Hematopoietic multipotent progenitor cell treated with erythropoietin and hydrocortisone succinate and interleukin-3 and kit ligand, for 15 days (in vitro differentiated cells): ENCODE measurements at places on chromosomes 5 and 9.

GRCh38 chr9:131048332-131048731 is 39.4 kb downstream of the LAMC3 start:
- no peak for DNase-seq

DNA sequence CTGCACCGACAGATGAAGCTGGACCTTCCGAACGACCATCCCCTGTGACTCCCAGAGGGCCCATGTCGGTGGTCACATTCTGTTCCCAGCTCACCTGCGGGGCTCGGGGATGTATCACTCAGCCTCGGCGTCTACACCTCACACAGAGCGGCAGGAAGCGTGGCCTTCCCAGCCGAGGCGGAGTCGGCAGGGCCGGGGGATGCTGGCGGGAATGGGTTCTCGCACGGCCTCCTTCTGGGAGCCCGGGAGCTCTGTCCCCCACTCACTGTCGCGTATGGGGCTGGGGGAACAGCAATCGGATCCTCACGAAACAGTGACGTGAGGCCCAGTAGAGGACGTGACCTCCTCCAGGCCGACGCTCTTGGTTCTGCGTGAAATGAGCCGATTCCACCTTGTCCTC is 20.4 kb downstream of the NACC2 start:
- no peak for DNase-seq

GRCh38 chr5:133106761-133107572 is 55.2 kb downstream of the HSPA4 start:
- no peak for DNase-seq

DNA sequence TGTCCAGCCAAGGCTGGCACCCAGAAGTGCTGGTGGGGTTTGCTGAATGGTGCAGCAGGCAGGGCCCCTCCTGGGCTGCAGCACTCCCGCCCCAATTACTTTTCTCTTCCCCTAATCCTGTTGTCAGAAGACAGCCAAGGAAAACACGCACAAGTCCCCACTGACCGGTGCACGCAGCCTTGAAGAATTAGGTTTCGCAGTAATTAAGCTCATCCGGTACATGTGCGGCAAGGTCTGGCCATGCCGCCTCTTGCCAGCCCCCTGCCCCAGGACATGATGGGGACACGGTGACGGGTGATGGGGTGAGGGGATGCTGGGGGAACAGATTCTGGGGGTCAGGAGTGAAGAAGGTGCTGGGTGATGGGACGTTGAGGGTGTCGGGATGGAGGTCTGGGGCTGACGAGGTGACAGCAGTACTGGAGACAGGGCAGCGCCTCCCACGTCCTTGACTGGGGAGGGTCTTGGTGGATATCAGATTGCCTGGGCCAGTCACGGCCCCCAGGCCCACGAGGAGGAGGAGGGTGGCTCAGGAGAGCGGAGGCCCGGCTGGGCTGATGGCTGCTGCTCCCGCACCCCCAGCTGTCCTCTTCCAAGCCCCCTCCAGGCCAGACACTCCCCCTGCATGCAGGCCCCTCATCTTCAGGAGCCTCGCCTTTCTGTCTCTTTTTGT is 34.9 kb downstream of the BARX1 start:
- no peak for DNase-seq

GRCh38 chr5:4740156-4740555 is 400.0 kb upstream of the ADAMTS16 start:
- DNase-seq = no peak

GRCh38 chr9:116179568-116179967 is 26.0 kb downstream of the PAPPA start:
- DNase-seq = no peak

DNA sequence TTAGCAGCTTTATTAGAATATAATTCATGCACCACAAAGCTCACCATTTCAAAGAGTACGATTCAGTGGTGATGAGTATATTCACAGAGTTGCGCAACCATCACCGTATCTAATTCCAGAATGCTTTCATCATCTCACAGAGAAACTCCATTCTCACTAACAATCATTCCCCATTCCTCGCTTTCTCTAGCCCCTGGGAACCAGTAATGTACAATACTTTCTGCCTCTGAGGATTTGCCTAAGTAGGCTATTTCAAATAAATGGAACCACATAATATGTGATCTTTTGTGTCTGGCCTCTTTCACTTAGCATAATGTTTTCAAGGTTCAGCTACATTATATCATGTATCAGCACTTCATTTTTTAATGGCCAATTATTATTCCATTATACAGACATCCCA is 145.1 kb upstream of the ADAMTS16 start:
- DNase-seq = no peak

DNA sequence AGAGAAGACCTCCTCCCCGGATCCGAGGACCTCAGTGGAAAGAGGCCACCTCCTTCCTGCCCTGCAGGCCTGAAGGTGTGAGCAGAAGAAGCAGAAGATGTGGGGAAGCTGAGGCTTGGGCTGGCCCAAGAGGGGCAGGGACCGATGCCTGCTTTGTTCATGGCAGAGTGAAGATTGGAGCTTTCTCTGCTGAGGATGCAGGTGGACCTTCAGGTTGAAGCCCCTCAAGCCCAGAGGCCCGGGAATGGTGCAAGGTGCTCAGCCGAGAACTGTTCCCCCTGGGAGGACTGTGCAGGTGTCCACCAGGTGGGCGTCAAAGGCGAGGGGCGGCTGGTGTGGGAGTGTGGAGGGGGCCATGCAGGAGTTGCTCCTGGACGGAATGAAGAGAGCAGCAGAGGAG is 277.9 kb upstream of the IRX2 start:
- no peak for DNase-seq

DNA sequence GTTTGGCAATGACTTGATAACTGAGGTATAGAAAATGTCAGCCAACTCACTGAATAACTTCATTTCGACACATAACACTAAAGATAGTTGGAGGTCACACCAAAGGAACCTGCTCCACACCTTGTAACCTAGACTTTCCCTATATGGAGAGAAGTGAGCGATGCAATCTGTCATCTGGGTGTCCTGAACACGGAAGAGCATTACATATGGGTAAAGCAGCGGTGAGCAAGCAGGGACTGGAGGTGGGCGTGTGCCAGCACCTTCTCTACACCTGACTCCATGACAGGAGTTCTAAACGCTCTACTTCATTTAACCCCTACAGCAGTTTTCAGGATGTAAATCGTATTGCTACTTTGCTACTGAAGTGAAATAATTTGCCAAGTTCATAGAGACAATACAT is 152.8 kb downstream of the SLC12A2 start:
- DNase-seq = no peak

DNA sequence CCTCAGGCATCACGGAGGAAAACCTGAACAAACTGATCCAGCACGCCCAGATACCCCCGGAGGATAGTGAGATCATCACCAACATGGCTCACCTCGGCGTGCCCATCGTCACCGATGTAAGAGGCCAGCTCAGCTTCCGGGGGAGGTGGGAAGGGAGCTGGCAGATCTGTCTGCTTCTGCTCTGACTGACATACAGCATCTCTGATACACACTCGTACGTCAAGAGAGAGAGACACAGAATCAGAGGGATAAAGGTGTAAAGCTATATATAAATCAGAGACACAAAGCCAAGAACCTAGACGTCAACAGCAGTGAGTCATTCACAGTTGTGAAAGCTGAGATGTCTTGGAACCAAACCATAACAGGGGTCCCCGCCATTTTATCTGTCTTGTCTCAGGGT is 30.1 kb upstream of the CFAP157 start:
- no peak for DNase-seq

DNA sequence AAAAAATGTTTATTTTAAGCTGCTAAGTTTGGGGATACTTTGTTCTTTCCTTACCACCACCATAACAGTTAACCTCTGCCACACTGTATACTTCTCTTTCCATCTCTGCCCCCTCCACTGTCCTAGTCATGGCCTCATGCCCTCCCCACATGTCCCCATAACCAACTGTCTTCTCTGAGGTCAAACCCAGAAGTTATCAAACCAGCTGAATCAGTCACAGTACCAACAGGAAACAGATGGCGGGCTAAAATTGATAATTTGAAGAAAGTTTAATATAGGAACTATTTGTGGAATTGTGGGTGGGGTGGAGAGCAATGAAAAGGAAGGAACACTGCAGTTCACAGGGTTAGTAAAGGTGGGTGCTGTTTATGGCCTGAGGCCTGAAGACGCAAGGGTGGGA is 5.7 kb upstream of the DCTN4 start:
- no peak for DNase-seq

DNA sequence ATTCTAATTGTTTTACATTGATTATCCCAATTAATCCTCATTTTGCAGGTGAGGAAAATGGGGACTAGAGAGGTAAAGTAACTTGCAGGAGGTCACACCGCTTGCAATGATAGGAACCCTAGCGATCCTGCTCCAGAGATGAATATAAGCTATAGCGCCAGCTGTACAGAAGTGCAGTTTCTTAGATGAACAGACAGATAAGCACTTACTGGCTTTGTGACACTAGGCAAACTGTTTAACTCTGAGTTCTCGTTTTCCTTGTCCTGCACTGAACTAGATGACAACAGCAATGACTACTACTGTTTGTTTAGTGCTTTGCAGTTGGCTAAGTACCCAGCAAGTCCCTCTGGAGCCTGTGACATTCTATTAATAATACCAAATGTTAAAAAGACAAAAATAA is 11.1 kb downstream of the LHX6 start:
- no peak for DNase-seq

DNA sequence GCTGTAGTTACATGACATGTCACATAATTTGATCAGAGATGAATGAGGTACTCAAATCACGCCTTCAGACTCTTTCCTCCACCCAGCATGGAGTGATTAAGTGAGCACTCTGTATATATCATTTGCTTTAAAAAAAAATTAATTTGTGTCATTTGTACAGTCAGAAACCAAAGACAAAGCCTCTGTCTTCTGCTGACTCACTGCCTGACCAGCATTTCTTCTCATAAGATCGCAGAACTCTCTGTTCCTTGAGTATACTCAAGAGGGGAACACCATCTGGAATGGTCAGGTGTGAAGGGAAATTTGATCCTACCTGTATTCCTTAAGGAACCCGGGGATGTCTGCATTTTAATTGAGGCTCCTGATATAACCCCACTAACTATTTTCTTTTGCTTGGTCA is 254.4 kb downstream of the FAM114A2 start:
- DNase-seq = no peak

GRCh38 chr5:133247881-133248624 is 196.2 kb downstream of the HSPA4 start:
- DNase-seq = peak; percentile 30

DNA sequence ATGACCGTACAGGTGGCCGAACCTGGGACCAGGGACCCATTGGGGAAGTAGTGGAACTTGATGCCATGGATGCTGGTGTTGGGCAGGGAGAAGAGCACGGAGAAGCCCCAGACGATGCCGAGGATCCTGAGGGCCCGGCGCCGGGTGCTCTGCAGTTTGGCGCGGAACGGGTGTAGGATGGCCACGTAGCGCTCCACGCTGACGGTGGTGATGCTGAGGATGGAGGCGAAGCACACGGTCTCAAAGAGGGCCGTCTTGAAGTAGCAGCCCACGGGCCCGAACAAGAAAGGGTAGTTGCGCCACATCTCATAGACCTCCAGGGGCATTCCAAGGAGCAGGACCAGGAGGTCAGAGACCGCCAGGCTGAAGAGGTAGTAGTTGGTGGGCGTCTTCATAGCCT is 585 bp downstream of the NMUR2 start:
- DNase-seq = no peak

DNA sequence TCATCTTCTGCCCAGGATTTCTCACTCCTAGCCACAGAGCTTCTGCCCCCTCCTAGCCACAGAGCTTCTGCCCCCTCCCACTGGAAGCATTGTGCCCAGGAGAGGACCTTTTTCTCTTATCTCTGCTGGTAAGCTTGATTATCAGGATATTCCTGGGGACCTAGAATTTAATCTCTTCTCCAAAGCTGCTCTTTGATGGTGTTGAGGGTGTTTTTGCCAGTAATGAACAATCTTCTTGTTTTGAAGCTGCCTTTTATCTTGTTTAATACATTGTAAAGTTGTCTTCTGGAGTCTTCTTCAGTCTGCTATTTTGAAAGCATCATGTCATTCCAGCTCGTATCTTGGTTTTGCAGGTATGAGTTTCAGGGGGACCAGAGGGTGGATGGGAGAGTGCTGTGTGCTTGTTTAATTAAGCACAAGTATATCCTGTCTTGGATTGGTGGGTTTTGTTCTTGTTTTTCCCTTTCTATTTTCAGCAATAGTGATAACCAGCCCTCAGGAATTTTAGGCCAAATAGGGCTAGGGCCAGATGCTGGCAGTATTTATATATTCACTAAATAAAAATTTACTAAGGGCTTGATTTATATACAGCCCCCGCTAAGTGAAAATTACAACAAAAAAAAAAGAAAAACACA is 214.0 kb upstream of the DMRT1 start:
- DNase-seq = no peak

DNA sequence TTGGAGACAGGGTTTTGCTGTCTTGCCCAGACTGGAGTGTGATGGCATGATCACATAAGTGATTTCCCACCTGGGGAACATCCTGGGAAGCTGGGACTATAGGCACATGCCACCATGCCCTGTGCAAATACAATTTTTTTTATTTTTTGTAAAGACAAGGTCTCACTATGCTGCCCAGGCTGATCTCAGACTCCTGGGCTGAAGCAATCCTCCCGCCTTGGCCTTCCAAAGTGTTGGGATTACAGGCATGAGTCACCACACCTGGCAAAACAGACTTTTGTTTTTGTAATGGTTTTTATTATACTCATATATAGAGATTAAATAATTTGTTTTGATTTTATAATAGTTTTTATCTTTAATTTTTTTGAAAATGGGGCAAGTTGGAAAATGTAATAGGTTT is 14.7 kb downstream of the DNAJC25 start:
- no peak for DNase-seq

- DNase-seq = no peak
Measured at GRCh38 chr9:134323741-134324358, 2.4 kb upstream of the RXRA start.

DNA sequence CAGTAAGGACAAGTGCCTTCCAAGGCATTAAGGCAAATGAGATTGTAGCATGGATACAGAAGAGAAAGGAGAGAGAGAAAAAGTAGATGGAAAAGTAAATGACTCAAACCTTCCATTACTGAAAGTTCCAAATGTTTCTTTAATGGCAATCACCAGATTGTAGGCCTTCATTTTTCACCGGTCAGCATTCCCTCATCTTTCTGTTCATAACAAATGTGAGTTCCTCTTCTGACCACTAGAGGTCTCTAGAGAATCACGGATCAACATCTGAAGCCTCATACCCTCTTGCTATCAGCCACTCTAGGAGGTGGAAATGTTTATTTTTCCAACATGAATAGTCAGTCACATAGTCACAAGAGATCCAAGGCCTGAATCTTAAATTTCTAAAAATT is 73.6 kb upstream of the RPS23 start:
- DNase-seq = peak; percentile 50
